Cardiac septum (tissue), 1 donor: ENCODE measurements at places on chromosomes 1 and 21. TPM values are rescaled to one million over a fixed set of nuclear protein-coding genes. Genes with fewer than 3 reads are reported as not detected.
A peak's percentile ranks its signal among the peaks of the same experiment; 100 is the strongest.

Gene JAM2
- 40.4 TPM for total RNA-seq

Gene SLC45A3
- 1.8 TPM for total RNA-seq

Gene IPO9
- 24.7 TPM for total RNA-seq

DNA sequence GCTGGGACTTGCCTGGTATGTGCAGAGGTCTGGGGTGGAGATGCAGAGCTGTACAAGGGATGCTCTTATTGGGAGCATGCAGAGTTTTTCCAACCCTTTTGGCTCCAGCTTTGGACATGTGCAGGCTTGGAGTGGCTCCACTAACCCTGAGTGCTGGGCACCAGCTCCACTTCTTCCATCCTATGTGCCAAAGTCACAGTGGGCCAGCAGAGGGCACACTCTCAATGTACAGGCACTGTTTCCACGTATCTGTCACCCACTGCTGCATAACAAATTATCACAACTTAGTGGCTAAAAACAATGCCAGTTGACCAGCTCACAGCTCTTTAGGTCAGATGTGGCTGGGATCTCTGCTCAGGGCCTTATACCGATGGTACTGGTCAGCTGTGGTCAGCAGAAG lies 631.8 kb downstream of the AJAP1 start:
- no peak for DNase-seq

- no peak for DNase-seq
These were observed 135.8 kb downstream of the PTPRU start for GRCh38 chr1:29372108-29372507.

DNA sequence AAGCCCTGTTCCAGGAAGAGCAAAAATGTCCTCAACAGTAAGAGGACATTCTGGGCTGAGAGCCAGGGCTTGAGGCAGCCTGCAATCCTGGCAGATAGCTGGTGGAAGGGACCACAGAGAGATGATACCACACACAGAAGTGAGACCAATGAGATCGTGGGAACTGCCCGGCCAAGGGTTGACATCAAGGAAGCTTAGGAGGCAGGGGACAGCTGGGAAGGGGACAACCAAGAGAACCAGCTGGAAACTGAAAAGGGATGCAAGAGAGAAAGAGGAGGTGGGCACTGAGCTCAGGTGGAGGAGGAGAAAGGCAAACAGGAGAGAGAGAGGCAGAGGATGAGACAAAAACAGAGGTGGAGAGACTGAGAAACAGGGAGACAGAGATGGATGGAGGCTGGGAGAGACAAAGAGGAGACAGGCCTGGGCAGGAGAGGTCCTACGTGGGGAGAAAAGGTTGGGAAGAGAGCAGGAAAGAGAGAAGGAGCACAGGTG lies 9.2 kb downstream of the PDZK1IP1 start:
- peak; percentile 73 for DNase-seq

DNA sequence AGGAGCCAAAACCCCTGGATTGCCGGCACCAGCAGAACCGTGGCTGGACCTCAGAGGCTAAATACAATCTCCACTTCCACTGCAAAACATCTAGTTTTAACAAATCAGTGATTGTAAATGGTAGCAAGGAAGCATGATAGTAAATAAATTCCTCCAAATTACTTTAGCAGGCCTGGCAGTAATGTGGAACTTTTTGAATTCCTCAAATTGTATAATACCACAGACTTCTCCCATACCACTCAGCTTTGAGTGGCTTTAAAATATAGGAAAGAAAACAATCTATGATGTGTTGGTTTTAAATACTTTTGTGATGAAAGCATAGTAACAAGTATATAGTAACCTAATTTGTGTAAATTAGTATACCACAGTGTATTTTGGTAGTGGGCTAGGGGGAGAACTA lies 34.1 kb downstream of the NIBAN1 start:
- no peak for DNase-seq
